Stimulated activated CD8-positive, alpha-beta memory T cell treated with anti-CD3 and anti-CD28 coated beads, Interleukin-7, amount 100 ng/mL, for 48 hours (primary cell): ENCODE measurements at places on chromosomes 16 and 17.

GRCh38 chr16:13904179-13904691 is 15.7 kb upstream of the ERCC4 start:
- DNase-seq: no peak

DNA sequence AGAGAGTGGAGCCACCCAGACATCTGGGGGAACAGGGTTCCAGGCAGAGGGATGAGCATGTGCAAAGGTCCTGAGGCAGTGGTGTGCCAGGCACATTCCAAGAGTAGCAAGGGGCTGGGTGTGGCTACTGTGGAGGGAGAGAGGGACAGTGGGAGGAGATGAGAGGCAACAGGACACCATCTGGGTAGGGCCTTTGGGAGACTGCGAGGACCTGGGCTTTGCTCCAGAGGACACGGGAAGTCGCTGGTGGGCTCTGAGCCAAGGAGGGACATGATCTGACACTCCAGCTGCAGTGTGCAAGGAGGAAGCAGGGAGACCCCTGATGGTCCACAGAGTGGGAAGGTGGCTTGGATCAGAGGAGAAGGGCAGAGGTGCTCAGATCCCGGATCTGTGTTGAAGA is 56.7 kb upstream of the MED9 start:
- DNase-seq: no peak

DNA sequence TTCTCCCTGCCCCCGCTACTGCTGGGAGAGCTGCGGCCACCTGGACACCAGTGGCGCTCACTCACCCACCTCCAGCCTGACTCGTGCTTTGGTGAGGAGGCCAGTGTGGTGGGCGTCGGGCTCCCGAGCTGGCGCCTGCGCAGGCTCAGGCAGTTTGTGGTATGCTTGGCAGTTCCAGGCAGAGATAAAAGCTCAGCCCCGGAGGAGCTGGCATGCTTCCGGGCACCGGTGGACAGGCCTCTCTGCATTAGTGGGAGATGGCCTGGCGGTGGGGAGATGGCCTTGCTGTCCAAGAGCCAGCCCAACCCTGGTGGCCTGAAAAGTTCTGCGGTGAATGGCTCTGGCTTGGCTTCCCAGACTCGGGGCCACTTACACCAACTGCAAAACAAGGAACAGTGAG is 4.1 kb downstream of the ADGRG1 start:
- no peak for DNase-seq

DNA sequence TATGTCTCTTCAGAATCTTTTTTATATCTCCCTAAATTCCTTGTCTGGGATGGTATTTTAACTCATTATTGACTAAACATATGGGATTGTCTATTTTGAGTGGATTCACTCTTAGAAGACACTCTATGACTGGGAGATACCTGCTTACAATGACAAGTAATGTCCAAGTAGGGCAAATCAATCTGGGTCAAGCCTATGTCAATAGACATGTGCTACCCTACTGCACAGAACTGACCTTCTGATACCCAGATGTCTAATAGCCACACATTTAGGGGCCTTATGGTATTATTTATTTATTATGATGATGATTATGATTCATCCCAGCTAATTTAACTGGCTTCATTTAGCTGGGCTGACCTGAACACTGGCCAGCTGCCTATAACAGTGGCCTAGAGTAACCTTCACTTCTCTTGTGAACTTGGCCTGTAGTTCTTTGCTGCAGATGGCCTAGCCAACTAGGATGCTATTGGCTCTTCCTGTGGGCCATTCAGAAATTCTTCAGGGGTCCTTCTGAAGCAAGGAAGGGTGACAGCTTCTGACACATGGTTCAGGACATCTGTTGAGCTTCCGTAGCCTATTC is 138.0 kb downstream of the ANKFN1 start:
- DNase-seq: no peak

DNA sequence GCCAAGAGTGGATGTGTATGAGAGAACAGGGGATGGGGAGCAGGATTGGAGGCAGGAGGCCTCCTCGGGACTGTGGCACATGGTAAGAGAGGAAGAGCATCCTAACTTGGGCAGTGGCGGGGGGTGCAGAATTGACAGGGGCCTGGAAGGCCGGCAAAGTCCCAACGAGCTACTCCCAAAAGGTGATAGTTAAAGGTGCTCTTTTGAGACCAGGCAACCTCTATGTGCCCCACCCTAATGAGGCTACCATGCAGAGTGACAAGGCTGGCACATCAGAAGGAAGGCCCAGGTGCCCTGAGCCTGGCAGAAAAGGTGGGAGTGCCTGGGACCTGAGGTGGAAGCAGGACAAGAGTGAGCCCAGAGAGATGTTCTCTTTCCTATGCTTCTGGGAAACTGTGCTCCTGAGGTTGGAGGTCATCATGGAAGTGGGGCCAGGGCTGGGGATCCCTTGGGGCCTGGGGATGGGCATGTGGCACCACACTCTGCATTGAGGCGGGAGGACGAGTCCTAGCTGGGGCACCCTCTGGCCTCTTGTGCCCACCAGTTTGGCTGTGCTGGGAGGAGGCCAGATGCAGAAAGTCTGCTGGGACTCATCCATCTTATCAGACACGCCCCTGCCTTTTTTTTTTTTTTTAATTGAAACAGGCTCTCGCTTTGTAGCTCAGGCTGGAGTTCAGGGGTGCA is 5.9 kb downstream of the RAB11FIP4 start:
- no peak for DNase-seq

GRCh38 chr16:89090182-89090630 is 3.4 kb upstream of the ACSF3 start:
- DNase-seq: no peak

DNA sequence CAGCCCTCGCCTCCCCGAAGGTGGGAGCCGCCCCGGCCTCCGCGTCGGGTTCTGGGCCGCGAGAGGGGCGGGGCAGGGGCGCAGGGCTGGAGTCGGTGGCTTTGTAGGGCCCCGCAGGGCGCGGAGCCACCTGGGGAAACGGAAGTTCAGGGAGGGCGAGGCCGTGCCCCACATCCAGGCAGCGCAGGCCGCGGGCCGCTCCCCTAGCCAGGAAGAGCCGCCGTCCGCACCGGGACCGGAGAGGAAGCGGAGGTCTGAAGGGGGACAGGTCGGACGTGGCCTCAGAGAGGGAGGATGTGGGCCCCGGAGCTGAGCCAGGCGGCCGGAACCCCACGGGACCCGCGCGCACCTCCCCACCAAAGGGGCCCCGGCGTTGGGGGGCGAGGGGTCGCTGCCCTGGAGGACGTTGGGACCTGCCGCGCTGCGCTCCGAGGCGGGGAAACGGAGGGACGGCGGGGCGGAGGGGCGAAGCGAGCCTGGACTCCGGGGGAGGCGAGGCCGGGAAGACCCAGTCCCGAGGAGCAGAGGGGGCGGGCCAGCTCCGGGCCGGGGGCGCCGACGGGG is 482 bp upstream of the SLC16A3 start:
- DNase-seq: no peak

- DNase-seq: no peak
These were observed 17.0 kb downstream of the DUSP14 start for GRCh38 chr17:37506678-37507077.

DNA sequence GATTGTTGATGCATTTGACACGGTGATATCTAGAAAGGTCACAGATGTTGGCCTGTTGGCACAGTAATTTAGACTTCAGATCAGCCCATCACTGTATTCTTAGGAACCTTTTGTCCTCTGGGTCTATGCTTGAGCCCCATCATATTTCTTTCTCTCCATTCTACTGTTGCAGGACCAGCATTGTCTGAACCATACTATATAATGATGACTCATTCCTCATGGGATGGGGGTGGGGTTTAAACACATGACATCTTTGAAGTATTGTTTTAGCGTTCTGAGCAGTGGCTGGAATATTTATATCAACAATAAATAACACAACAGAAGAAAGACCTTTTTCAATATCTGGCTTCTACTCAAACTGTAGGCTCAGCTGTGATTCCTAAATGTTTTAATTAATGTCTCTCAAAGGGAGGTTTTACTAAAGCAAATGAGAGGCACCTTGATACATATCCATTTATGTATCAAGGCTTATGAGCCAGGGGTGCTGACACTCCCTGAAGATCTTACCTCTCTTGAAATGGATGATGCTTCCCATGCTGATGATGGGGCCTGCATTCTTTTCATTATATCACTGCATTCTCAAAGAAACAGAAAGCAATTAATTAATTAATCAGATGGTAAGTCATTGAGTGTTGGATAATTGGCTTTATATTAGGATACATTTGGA is 379.0 kb upstream of the GOT2 start:
- DNase-seq: no peak

GRCh38 chr17:75365009-75365930 is 40.2 kb downstream of the GRB2 start:
- DNase-seq: no peak

DNA sequence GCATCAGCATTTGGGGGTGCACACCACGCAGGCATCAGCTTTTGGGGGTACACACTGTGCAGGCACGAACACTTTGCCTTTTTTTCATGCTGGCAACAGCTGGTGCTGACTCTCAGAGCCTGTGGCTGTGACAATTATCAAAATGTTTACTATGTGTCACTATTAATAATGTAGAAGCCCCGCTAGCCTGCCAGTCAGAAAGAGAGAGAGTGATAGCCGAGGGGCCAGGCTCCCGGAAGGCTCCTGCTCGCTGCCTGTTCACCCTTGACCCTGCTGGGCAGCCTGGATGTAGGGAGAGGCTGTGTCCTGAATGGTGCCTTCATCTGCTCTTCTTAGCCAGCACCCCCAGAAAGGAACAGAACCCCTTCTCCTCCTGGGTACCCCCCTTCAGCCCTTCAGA is 61.9 kb downstream of the SDK2 start:
- DNase-seq: no peak

GRCh38 chr17:63445065-63445464 is 1.0 kb downstream of the CYB561 start:
- no peak for DNase-seq

DNA sequence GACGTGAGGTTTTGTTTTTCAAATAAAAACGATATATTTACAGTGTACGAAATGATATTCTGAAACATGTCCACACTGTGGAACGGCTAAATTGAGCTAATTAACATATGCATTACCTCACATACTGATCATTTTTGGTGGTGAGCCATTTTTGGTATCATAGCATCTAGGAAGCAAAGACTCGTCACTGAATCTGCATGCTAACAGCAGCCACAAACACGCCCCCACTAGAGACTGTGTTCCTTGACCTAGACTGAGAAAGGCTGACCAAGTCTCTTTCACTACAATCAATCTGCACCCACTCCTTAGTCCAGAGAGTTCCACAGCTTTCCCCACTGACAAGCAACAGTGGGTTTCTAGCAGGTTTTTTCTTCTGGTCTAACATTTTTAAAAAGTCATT is 29.5 kb downstream of the NPLOC4 start:
- no peak for DNase-seq

DNA sequence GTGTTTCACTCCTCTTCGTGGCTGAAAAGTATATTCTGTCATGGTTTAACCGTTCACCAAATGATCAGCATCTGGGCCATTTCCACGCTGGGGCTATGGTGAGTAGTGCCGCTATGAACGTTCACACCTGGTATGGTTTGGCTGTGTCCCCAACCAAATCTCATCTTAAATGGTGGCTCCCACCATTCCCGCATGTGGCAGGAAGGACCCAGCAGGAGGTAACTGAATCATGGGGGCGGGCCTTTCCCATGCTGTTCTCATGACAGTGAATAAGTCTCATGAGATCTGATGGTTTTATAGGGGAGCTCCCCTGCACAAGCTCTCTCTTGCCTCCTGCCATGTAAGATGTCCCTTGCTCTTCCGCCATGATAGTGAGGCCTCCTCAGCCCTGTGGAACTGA is 45.7 kb upstream of the ZNF469 start:
- no peak for DNase-seq

DNA sequence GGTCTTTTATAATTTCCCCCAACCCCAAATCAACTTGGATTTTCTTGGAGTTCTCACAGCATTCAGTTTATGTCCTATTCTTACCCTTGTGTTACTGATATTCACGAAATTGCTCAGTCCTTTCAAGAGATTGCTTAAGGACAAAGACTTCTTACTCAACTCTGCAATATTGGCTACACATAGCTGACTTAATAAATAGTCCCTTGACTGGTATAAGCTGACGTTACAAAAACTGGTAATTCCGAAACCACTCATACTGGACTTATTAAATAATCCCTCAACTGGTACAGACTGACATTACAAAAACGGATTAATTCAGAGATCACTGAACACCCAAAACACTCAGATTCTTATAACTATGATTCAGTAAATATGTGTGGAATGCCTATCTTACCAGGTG is 860 bp downstream of the TIGD7 start:
- DNase-seq: no peak

- no peak for DNase-seq
These were observed 33.6 kb downstream of the SEC14L5 start for GRCh38 chr16:4991754-4992153.
